ENCODE measurements at places on chromosomes 2 and 18. TPM values are rescaled to one million over a fixed set of nuclear protein-coding genes. Genes with fewer than 3 reads are reported as not detected.

Gene TMEM198
- 1.8 TPM for total RNA-seq

Gene PSME4
- 61.3 TPM for total RNA-seq

Gene CPSF3
- 17.1 TPM for total RNA-seq

Gene PTPN2
- 14.5 TPM for total RNA-seq

Gene CDH7
- 0.30 TPM for total RNA-seq

Gene TRABD2A
- total RNA-seq = 0.54 TPM

Gene PRKAG3
- total RNA-seq = 0.13 TPM

Gene CTAGE1
- 0.13 TPM for total RNA-seq

Gene ASB18
- total RNA-seq = 44.4 TPM

Gene LOXHD1
- total RNA-seq = 0.48 TPM

Gene CABYR
- 0.59 TPM for total RNA-seq

Gene IL1RL1
- total RNA-seq = 1.1 TPM

Gene APOB
- 3.4 TPM for total RNA-seq

Gene LRRTM1
- 0.32 TPM for total RNA-seq

Gene PCBP1
- 223 TPM for total RNA-seq

Gene HIBCH
- 21.9 TPM for total RNA-seq

Gene GPR55
- total RNA-seq = not detected

Gene FAM110C
- 4.0 TPM for total RNA-seq

Gene INHA
- total RNA-seq = 0.59 TPM

Gene INHBB
- total RNA-seq = 2.8 TPM
